NCI-H524 treated with DMSO at 0.1 percent for 48 hours (cell line): ENCODE measurements at places on chromosomes 13 and 19.
A peak's percentile ranks its signal among the peaks of the same experiment; 100 is the strongest.

DNA sequence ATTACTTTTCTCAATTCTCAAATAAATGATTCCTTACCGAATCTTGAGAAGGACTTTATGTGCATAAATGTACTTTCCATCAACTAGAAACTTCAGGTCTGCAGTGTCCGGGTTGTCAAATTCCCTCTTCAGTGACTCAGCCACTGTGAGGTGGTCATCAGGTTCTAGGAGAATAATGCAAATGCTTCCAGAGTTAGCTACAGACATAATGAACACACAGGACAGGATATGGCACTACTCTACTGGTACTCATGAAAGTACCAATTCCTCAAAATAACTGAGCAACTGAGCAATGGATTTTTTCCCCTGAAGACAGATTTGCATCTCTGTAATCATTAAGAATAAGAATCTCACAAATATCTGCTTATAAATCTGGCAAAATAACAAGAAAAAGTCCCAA is 31.2 kb downstream of the RCBTB2 start:
- no peak for DNase-seq

GRCh38 chr13:111327730-111328573 is 7.5 kb downstream of the TEX29 start:
- no peak for DNase-seq

DNA sequence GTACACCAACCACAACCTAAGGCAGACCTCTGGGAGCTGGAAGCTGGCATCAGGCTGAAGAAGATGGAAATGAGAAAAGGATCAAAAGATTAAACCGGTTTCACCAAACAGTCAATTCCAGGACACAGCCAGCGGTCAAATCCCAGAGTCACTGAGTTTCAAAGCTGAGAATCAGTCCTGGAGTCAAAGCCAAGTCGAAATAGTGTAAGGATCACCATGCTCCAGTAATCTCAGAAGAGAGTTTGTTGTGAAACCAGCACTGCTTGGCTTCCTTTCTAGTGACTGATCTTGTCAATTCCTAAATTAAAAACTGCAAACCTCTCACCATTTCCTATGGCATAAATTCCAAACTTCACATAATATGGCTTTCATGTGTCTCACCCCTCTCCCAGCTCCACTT is 198.8 kb downstream of the GPC6 start:
- no peak for DNase-seq

- DNase-seq: no peak
Observed at GRCh38 chr19:8210421-8211101, 1.4 kb downstream of the CERS4 start.

DNA sequence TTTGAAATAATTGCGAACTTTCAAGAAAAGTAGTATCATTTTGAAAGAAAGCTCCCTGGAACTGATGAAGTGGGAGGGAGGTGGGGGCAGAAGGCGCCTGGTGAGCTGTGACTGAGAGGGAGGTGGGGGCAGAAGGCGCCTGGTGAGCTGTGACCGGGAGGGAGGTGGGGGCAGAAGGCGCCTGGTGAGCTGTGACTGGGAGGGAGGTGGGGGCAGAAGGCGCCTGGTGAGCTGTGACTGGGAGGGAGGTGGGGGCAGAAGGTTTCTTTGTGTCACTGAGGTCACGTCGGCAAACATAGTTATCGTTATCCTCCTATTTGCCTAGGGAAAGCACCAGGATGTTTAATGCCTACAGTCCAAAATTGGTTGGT is 24.2 kb downstream of the C2CD4C start:
- DNase-seq: no peak

- no peak for DNase-seq
Observed at GRCh38 chr13:90293793-90294361, 1053.6 kb upstream of the MIR17HG start.

GRCh38 chr19:46529622-46530451 is 34.2 kb upstream of the PNMA8B start:
- no peak for DNase-seq

DNA sequence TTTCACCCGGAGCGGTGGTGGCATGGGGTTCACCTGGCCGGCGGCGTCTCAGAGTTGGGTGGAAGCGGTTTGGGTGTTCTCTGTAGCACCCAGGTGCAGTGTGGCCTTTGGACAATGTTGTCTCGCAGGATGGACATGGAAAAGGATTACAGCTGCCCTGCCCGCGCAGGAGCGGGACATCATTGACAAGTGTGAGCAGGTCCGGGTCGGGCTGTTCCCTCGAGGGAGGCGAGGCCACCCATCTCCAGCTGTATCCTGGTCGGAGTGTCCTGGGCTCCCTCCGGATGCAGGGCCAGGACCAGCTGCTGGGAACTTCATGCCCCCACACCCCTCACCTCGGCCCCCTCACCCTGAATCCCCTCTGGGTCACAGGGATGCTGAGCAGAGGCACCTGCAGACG is 7.8 kb upstream of the ZNF14 start:
- DNase-seq: no peak

- no peak for DNase-seq
Observed at GRCh38 chr19:33890569-33890968, 93.9 kb downstream of the KCTD15 start.

GRCh38 chr13:30671271-30671815 is 53.6 kb downstream of the USPL1 start:
- DNase-seq: no peak

DNA sequence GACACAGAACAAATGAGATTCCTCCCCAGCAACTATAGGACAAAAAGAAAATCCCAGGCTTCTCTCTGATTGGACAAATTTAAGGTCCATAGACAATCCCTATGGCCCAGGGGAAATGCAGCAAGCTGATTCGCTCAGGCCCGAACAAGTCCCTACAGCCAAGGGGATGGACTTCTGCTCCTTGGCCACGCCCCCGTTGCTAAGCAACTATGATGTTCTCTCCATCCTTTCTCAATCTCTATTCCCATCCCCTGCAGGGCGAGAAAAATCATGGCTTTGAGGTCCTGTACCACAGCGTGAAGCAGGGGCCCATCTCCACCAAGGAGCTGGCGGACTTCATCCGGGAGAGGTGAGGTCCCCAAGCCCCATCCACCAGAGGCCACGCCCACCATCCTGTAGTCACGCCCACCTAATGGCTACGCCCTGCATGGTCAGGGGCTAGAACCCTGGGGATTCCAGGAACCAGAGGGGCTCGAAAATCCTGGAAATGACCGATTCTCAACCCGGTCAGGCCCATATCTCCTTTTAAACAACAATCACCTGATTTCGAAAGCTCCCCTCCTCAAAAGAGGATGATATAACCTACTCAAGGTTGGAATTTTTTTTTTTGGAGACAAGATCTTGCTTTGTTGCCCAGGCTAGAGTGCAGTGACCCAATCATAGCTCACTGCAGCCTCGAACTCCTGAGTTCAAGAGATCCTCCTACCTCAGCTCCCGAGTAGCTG is 11.4 kb downstream of the FCHO1 start:
- peak; percentile 88 for DNase-seq

DNA sequence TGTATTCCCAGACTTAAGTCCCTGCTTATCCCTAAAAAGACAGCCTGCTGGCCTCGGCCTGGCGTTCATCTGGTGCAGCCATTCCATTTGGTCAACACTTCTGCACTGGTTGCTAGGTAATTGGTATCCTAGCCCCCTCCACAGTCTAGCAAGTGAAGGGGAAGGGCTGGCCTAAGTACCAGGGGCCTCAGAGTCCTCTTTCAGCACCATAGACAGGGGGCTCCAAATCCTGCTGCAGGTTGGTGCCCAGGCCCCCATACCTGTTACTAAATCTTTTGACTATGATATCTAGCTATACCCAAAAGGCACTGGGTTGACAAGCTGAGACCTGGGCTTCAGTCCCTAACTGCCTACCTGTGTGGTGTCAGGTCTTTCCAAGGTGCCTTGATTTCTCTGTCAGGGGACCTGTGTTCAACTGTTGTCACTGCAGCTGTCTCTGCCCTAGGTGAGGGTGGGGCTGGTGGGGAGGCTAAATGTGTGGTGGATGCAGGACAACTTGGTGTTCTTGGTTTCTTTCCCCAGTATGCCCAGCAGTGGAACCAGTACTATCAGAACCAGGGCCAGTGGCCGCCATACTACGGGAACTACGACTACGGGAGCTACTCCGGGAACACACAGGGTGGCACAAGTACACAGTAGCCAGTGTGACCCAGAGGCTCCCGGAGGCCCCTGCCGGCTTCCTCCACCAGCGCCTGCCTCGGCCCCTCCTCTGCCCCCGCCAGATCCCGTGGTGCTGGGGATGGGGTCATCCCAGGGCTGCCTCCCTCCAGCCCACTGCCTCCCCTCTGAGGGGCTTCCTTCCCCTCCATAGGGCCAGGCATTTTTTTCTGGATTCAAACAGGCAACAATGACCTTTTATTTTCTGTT is 3.8 kb upstream of the CCDC97 start:
- no peak for DNase-seq

DNA sequence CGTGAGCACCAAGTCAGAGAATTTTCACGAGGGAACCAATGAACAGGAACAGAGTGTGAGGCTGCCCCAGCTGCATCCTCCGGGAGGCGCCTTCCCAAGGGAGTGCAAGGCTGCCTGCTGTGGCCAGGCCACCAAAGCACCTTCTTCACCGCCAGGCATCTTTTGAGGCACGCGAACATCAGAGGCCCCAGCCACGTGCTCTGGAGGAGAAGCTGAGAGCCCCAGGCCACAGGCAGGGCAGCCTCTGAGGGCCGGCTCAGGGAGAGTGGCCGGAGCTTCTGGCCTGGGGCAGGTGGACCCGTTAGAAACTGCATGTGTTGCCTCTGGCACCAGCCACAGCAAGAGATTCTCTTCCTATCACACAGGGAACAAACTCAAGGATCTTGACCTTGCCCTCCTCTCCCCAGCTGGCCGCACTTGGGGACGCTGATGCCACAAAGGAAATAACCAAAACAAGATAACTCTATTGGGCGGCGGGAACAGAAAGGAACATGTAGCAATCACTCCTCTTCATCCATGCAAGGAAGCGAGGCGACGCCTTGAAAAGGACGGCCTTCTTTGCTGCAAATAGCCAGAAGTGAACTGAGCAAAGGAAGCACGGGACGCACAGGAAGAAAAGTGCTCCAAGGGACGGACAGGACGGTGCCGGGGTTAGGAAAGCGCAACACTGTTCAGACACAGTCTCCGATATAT is 19.9 kb downstream of the GAS6 start:
- no peak for DNase-seq

- no peak for DNase-seq
Observed at GRCh38 chr13:113562085-113562749, 22.3 kb upstream of the TFDP1 start.

- peak; percentile 14 for DNase-seq
Observed at GRCh38 chr19:39031368-39032062, 834 bp downstream of the FBXO27 start.

GRCh38 chr19:792306-792885 is 4.9 kb upstream of the PTBP1 start:
- no peak for DNase-seq

GRCh38 chr19:31674503-31675192 is 325.4 kb upstream of the TSHZ3 start:
- DNase-seq: no peak

- no peak for DNase-seq
Observed at GRCh38 chr19:17865364-17866311, 5.9 kb downstream of the RPL18A start.

GRCh38 chr13:99044764-99045163 is 66.9 kb upstream of the DOCK9 start:
- DNase-seq: no peak

- DNase-seq: peak; percentile 58
Observed at GRCh38 chr19:12938779-12939601, 581 bp downstream of the CALR start.

GRCh38 chr19:11949201-11949600 is 15.6 kb upstream of the ZNF763 start:
- no peak for DNase-seq

DNA sequence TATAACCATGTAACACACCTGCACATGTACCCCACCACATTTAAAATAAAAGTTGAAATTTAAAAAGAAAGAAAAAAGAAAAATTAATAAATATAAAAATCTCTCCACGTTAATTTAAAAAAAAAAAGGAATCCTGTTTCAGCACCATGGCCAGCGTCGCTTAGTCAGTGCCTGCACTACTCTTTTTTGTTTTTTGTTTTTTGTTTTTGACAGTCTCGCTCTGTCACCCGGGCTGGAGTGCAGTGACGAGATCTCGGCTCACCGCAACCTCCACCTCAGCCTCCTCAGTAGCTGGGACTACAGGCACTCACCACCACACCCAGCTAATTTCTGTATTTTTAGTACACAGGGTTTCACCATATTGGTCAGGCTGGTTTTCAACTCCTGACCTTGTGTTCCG is 835.9 kb downstream of the UQCRFS1 start:
- no peak for DNase-seq

- DNase-seq: no peak
Observed at GRCh38 chr13:50615234-50615633, 228.3 kb downstream of the DLEU7 start.

DNA sequence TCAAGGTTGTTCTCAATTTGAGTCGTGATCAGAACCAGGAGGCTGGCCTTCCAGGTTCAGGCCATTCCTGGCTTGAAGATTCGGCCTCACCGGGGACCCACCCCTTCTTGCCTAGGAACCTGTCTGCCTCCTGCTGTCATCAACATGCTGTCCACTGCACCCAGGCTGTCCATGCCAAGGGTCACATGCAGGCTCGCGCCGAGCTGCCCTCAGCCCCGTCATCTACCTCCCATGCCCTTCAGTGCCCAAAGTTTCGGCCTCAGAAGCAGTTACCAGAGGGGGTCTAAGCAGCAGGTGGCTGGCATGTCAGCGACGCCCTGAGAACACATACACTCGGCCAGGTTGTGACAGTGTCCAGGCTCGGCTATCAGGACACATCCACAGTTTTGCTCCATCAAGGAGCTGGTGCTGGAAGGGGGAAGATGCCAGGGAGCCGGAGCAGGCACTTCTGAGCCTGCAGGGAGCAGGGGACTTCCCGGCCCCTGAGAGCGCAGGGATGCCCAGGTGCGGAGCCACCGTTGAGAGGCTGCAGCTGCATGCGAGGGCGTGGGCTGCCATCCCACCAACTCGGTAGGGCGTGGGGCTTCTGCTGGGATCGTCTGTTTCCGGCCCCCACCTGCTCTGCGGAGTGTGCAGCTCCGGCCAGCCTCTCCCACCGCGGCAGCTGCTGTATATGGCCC is 590.9 kb upstream of the SLITRK5 start:
- DNase-seq: no peak

DNA sequence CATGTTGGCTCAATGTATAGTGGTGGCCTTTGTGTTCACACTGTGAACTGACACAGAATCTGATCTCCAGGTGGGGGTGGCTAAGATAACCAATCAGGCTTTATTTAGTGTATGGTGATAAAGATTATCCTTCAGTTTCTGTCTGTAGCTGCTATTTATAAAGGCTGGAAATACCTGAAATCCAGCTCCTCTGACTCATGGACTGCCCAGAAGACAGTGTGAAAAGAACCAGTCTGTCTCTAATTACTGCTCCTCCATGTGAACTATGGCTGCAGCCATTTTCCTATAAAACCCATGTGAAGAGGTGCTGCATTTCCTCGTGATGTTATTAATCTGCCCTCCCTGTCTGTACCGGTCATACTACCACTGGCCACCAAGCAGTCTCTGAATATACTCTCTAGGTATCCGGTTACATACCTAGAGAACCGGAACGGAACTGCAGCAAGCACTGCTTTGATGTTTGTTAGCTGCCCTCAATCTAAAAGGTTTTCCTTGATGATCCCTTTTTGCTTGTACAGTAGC is 238.0 kb downstream of the LHFPL6 start:
- DNase-seq: no peak

GRCh38 chr13:98371516-98372023 is 194.5 kb upstream of the RNF113B start:
- DNase-seq: no peak
